Activated CD8-positive, alpha-beta memory T cell treated with anti-CD3 and anti-CD28 coated beads for 48 hours (primary cell): ENCODE measurements at places on chromosomes 12 and 14.

DNA sequence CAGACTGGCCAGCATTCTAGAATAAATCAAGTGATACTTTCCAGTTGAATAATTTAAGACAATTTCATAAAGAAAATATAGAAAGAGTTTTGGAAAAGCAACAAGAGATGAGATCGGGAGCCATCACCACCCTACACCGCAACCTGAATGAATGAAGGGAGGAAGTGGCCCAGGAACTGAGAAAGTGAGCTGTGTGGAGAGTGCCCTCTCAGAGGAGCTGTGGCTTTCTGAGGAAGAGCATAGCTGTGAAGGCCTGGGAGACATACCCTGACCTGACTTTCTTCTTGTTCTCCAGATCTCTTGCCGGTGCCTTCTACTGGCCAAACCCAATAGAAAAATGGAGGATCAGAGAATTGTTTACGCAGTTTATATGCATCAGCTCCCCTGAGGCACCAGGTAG, 79.3 kb upstream of the TSPAN8 start:
- no peak for DNase-seq

- no peak for DNase-seq
Observed at GRCh38 chr12:110619534-110619953, 5.6 kb downstream of the TCTN1 start.

- DNase-seq, result no peak
Observed at GRCh38 chr14:62706217-62706616, 339.0 kb downstream of the KCNH5 start.

- no peak for DNase-seq
Observed at GRCh38 chr12:65200007-65200665, 30.8 kb downstream of the LEMD3 start.

DNA sequence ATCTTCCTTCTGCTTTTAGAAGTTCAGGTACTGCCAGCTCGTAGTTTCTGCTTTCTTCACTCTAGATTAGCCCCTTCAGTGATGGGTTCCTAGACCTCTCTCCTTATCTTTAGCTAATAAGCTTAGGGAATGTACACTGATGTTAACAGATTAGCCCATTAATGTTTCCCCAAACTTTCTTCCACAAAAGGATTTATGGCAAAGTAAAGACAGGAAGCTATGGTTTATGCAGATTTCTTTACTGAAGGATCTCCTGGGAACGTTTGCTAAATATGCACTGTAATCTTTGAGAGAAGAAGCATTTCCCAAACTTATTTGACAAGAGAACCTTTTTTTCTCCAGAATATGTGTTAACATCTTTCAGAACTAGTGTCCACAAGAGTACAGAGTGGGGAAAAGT, 4.2 kb downstream of the SOCS4 start:
- no peak for DNase-seq

DNA sequence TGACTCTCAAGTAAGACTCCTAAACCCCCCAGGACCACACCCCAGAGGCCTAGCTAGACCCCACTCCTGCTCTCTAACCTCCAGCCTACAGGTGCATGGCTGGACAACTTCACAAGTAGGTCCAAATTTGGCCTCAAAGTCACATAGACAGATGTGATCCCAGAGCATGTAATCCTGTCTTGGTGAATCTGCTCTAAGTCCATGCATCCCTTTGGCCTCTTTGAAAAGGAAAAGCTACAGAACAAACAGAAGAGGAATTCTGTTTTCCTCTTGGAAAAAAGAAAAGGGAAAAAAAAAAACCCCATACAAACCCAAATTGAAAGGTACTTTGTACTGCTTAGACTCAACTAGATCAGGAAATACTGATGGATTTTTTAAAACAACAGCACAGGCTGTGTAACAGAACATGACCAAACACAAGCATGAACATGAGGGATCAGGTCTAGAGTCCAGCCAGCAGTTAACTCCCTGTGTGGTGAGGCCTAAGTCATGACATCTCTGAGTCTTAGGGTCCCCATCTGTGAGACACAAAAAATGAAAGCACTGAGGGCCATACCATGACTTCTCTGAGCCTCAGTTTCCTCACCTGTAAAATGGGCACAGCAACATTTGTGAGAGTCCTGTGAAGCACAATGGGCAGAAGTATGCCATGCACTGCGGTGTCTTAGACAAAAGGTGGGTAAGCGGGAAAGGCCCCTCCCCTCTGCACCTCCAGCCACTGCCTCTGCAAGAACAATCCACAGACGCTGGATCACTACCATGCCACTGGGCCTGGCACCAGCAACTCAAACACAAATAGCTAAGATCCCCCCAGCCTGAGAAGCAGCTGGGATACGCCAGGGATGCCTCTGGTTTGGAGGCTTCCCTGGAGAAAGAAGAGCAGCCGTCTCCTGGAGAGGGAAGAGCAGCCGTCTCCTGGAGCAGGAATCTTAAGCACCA, 9.9 kb downstream of the PITPNM2 start:
- no peak for DNase-seq

DNA sequence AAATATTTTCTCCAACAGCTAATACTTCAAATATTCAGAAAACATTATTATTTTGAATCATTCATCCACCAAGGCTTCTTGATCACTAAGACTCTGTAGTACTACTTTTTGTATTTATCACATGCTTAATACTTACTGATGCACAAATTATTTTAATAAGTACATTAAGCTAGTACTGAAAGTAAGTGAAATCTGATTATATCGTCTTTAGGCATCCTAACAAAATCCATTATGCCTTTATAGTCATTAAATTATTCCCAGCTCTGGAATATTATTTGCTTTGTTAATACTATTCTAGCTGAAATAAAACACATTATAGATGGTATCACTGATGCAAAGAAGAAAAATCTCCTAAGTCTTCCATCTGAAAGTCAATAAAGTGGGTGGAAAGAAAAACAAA, 75.1 kb upstream of the TTC7B start:
- no peak for DNase-seq

- DNase-seq, result no peak
Observed at GRCh38 chr14:32683679-32684078, 255.0 kb upstream of the NPAS3 start.

- DNase-seq, result no peak
Observed at GRCh38 chr12:32921397-32921796, 24.8 kb upstream of the PKP2 start.

DNA sequence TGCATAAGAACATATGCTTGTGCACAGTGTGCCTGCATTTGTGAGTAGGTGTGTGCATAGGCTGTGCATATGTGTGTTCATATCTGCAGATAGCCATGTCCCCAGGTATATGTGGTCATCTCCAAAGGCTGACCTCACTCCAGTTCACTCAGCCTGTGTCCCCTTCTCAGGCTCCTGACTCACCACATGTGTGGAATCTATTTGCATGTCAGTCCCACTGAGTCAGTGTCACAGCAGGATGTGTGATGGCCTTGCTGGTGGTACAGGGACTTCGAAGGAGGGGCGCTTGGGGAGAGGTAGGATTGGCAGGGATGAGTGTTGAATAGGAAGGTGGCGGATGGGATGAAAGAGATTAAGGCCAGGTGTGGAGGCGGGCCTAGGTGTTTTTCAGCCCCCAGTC, 35.5 kb downstream of the KRT80 start:
- no peak for DNase-seq

DNA sequence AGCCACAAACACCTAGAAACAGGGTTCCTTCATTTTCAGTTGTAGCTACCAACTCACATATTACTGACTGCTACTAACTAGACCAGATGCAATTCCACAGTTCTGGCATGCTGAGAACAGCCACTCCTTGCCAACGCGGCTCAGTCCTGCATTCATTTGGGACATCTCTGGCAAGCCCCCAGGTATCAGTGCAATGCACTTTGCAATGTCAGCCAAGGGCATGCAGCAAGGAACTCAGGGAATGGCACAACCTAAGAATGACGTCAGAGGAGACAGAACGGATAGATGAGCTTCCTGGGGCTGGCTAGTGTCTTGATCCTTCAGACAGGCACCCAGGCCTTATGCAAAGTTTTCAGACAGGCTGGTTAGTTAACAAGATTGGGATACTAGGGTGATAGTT, 29.6 kb downstream of the MAP3K9 start:
- DNase-seq, result no peak

DNA sequence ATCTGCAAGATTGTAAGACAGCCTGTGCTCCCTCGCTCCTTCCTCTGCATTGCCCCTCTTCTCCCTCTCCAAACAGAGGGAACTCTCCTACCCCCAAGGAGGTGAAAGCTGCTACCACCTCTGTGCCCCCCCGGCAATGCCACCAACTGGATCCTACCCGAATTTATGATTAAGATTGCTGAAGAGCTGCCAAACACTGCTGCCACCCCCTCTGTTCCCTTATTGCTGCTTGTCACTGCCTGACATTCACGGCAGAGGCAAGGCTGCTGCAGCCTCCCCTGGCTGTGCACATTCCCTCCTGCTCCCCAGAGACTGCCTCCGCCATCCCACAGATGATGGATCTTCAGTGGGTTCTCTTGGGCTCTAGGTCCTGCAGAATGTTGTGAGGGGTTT, 37.4 kb downstream of the DAD1 start:
- no peak for DNase-seq

GRCh38 chr14:75845136-75845804, 136.5 kb downstream of the TGFB3 start:
- no peak for DNase-seq

GRCh38 chr14:52663850-52664249, 31.5 kb downstream of the ERO1A start:
- no peak for DNase-seq

GRCh38 chr12:65121049-65121955, at the start of gene WIF1:
Gene WIF1, minus strand, starts transcription at chr12:65121305. Its CDS starts 114 bp downstream, at chr12:65121191.
- peak; percentile 12 for DNase-seq

GRCh38 chr14:90739318-90740068, 76.7 kb downstream of the TTC7B start:
- no peak for DNase-seq

GRCh38 chr14:23829736-23830471, 123.7 kb upstream of the DHRS4 start:
- DNase-seq, result no peak

DNA sequence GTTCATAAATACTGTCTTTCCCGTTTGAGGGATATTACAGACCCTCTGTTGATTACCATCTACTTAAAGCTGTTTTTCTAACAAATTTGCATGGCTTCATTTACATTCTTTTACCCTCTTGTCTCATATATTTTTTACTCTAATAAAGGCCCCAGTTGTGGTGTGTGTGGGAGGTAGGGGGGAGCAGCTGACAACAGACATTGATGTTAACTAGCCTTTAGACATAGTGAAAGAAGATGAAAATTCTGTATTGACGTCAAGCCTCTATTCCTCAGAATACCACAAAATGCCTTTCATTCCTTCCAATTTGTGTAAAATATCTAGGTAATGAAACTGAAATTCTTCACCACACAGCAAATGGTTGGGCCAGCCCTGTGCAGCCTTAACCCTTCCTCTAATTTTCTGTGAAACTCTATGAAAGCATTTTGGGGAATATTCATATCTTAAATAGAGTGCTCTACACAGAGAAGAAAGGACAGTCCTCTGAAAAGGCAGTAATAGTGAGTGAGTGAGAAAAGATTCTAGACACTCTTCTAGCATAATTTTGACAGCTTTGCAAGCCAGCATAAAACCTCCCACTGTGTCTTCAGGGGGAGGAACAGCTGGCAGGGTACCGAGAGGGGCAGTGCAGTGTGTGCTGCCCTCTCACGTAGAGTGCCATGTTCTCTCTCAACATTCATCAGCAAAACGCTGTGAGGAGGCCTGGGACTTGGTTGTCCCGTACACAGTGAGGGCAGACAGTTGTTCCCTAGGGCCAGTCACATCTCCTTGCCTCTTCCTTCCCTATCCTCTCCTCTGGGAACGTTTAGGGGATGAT, 20.1 kb upstream of the CERS5 start:
- DNase-seq, result no peak

DNA sequence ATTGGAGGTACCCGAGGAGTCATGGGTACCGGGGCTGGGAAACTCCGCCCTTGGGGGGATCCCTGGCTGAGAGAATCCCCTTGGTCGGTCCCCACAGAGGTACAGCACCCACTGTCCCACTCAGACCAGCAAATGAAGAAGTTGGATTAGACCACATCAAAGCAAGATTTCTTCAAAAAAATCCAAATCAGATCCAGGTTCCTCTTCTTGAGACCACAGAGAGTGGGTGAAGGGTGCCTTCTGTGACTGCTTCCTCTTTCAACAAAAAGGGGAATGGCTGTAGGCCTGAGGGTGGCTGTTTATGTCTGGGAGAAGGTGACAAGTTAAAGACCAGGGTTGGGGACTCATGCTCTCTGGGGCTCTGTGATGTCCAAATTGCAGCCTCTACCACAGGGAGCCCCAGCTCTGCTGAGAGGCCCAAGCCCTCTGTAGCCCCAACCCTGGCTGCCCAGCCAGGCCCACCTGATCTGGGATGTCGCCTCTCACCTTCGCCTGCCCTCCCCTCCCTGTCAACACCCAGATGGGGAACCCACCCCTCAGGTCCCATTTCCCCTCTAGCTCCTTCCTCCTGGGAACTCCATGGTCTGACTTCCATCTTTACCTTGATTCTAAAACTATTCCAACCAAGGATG, 50.9 kb downstream of the ZFP36L1 start:
- DNase-seq, result no peak

GRCh38 chr12:2666846-2667245, 127.9 kb upstream of the FKBP4 start:
- no peak for DNase-seq

DNA sequence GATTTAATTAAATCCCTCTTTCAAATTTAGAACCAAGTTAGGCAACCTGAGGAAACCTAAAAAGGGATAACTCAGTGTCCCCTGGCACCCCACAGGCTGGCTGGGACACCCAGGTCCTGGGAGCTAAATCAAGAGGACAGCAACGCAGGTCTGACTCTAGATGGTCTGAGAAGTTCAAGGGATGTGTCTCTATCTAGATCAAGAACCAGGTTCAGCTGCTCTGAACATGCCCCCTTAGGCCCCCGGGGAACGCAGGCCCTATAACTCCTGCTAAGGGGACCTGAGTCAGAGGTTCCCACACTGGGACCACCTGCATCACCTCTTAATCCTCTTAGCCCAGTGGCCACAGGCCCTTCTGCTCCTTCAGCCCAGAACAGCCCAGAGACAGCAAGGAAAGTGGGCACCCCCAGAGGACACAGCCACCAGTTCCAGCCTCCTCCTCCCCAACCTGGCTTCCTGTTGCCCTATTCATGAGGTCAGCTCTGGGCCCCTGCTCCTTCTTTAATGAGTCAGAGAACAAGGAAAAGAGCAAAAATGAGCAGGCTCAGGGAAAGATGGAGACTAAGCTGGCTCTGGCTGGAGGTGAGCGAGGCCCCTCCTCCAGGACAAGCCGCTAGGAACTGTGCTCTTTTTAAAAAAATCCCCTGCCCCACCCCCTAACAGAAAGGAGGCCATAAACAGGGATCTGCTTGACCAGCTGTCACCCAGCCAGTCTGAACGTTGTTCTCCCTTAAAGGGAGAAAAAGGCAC, 10.8 kb downstream of the PITPNM2 start:
- DNase-seq, result no peak
